ENCODE measurements at places on chromosomes 3 and 15.

GRCh38 chr3:41431386-41431785 is 232.1 kb downstream of the CTNNB1 start:
- no peak for DNase-seq

DNA sequence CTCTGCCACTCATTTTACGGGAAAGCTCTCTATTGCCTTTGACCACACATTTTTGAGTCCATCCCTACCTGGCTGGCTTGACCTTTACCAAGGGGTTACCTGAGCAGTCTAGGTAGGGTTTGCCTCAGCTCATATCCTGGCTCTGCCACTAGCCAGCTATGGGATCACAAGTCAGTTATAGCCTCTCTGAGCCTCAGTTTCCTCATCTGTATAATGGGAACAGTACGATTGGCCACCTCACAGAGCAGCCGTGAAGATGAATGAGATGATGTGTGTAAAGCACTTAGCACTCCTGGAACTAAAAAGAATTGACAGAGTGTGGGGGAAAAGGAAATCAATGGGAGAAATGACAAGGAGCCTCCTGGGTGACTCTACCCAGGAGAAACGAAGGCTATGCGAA is 28.0 kb downstream of the SPATA12 start:
- DNase-seq: no peak

- DNase-seq: no peak
These were observed 360.4 kb upstream of the CNTN6 start for GRCh38 chr3:732326-732928.

GRCh38 chr3:131142580-131142979 is 115.9 kb downstream of the NEK11 start:
- DNase-seq: no peak

- no peak for DNase-seq
These were observed 1.9 kb downstream of the VGLL4 start for GRCh38 chr3:11641683-11642430.

GRCh38 chr3:134029734-134030378 is at the start of gene SLCO2A1:
Gene SLCO2A1 (minus strand): TSS chr3:134029925. CDS start chr3:134029802, 123 bp downstream.
- no peak for DNase-seq

GRCh38 chr15:25852661-25853524 is 10.2 kb downstream of the ATP10A start:
- no peak for DNase-seq
